Renal cortex interstitium (tissue), 15 donors: ENCODE measurements at places on chromosomes 2 and 18.

- no peak for DNase-seq
These were observed 26.0 kb upstream of the NOTO start for GRCh38 chr2:73176205-73176880.

DNA sequence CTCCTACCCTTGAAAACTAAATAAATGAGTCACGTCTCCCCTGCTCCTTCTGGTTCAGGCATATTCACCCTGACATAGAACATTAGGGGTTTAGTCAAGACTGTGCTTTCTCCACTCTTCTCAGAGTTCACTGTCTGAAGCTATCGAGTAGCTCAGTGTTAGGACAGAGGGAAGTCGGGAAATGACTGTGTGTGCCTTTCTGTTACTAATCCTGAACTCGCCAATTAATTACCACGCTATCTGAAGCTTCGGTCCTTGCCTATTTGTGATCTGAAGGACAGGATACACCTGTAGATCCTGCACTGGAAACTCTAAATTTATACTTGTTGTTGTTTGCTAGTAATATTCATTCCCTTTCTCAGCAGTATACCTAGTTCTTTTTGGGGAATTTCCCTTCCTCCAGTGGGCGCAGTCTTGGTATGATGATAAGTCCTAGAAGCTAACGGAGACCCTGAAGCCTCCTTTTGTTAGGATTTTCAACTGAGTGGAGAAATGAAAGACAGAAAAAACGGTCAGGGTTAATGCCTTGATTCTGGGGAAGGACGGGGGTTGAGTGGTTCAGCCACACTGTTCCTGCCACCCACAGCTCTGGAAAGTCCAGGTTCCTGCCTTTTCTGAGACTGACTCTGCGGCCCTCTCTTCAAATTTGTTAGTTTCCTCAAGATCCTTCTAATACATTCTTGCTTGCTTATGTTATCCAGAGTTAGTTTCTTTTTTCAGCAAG lies 218.0 kb downstream of the DLGAP1 start:
- DNase-seq, result no peak

DNA sequence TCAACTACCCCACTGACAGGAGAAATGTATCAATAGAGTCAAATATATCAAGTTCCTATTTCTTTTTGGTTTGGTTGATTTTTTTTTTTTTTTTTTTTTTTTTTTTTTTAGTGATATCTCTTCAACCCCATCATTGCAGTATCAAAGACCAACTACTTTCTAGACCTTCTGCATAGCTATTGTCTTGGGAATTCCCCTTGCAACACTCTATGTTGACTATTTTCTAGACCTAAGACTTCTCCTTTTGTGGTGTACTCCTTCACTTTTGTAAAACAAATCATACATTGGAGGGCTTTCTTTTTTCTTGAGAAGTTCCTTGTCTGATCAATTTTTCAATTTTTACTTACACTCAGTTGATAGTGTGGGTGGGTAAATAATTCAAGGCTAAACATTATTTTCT lies 46.5 kb upstream of the NR4A2 start:
- no peak for DNase-seq

GRCh38 chr18:27599202-27599829 lies 414.2 kb upstream of the CHST9 start:
- peak; percentile 36 for DNase-seq

DNA sequence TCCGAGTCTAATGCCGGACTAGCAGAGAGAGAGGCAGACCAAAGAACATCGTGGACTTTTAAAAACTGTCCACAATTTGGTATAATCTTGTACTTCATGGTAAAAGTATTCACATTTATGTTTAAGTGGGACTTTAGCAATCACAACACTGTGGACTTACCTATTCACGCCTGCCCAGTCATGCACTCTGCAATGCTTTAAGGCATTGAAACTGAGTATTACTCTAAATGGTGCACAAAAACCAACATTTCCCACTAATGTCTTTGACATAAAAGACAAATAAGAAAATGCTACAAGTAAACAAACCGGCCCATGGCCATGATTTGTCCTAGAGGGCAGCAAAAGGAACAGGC lies 91.3 kb downstream of the ACVR1 start:
- DNase-seq, result no peak

- no peak for DNase-seq
These were observed 54.6 kb downstream of the LAMA3 start for GRCh38 chr18:23743733-23744333.

- no peak for DNase-seq
These were observed 516.9 kb downstream of the ARHGAP15 start for GRCh38 chr2:143645921-143646645.
